ENCODE measurements at places on chromosomes 5 and 9. TPM values are rescaled to one million over a fixed set of nuclear protein-coding genes. Genes with fewer than 3 reads are reported as not detected.

The SLC34A1 gene
- not detected for total RNA-seq

The NCS1 gene
- 38.1 TPM for total RNA-seq

The SLC4A9 gene
- not detected for total RNA-seq

- H3K4me1 ChIP-seq, result no peaks in the 10 kb centered on the region
- no peak for DNase-seq
- no peak overlapping the region for H3K4me3 ChIP-seq
- no peaks in the 10 kb centered on the region for H3K27me3 ChIP-seq
- no peak overlapping the region for H3K27ac ChIP-seq
These were observed 25.6 kb downstream of the SLC31A1 start for GRCh38 chr9:113246928-113247327.

The MEGF10 gene
- total RNA-seq, result 36.5 TPM

- no peak overlapping the region for H3K27ac ChIP-seq
- peaks cover 7% of the 10 kb centered on the region for H3K36me3 ChIP-seq
- peaks cover 2% of the 10 kb centered on the region for H3K4me1 ChIP-seq
- DNase-seq, result peak; percentile 76
- peak overlapping the region; percentile 54 for H3K4me3 ChIP-seq
- H3K27me3 ChIP-seq, result no peaks in the 10 kb centered on the region
These were observed 138.4 kb downstream of the LHFPL2 start for GRCh38 chr5:78509884-78510769.

GRCh38 chr9:137392232-137393007 is 30.5 kb downstream of the EXD3 start:
- peaks cover 7% of the 10 kb centered on the region for H3K36me3 ChIP-seq
- no peaks in the 10 kb centered on the region for H3K4me1 ChIP-seq
- H3K4me3 ChIP-seq, result no peak overlapping the region
- no peak for DNase-seq
- no peak overlapping the region for H3K27ac ChIP-seq
- no peaks in the 10 kb centered on the region for H3K27me3 ChIP-seq

- no peak overlapping the region for H3K4me3 ChIP-seq
- no peak for DNase-seq
- H3K27me3 ChIP-seq, result no peaks in the 10 kb centered on the region
- H3K27ac ChIP-seq, result no peak overlapping the region
- H3K4me1 ChIP-seq, result no peaks in the 10 kb centered on the region
- no peaks in the 10 kb centered on the region for H3K36me3 ChIP-seq
These were observed 8.5 kb upstream of the C1QTNF3 start for GRCh38 chr5:34051374-34051980.

DNA sequence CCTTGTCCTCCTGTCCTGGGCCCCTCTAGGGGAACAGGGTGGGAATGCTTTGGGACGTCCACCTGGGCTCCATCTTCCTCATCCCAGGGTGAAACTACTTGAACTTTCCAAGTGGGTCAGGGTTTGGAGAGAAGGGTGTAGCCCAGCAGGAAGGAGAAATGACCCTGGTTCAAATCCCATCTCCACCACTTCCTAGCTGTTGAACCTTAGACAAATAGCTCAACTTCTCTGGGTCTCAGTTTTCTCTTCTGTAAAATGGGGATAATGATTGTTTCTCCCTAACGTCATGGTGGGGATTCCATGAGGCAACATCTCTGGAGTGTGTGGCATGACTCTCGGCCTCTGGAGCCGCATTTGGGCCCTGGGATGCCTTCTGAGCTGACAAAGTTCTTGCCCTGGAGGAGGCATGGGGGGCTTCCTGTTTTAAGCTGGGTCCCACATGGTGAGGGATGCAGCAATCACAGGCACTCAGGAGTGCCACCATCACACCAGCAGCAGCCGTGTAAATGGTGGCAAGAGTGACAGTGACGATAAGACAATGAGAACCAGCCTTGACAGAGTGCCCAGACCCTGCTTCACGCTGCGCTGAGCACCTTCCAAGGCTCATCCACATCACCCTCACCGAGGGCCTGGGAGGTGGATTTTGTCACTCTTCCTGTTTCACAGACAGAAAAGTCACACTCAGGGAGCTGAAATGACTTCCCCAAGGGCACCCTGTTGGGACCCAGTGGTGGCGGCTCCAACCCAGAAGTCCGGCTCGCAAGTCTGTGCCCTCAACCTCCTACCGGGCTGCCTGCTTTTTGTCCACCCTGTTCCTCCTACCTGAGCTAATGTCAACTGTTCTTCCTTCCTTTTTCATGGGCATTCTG is 69.5 kb upstream of the IER5L start:
- no peak overlapping the region for H3K4me3 ChIP-seq
- no peaks in the 10 kb centered on the region for H3K4me1 ChIP-seq
- no peak for DNase-seq
- H3K36me3 ChIP-seq, result no peaks in the 10 kb centered on the region
- no peak overlapping the region for H3K27ac ChIP-seq
- H3K27me3 ChIP-seq, result no peaks in the 10 kb centered on the region

GRCh38 chr5:94467346-94467953 is 151.0 kb downstream of the KIAA0825 start:
- no peaks in the 10 kb centered on the region for H3K36me3 ChIP-seq
- DNase-seq, result no peak
- no peak overlapping the region for H3K27ac ChIP-seq
- H3K4me3 ChIP-seq, result no peak overlapping the region
- no peaks in the 10 kb centered on the region for H3K27me3 ChIP-seq
- no peaks in the 10 kb centered on the region for H3K4me1 ChIP-seq

The CDKN2B gene
- 0.13 TPM for total RNA-seq

GRCh38 chr9:35506359-35506758 is 16.4 kb downstream of the RUSC2 start:
- H3K27me3 ChIP-seq, result no peaks in the 10 kb centered on the region
- H3K4me1 ChIP-seq, result peaks cover 3% of the 10 kb centered on the region
- no peaks in the 10 kb centered on the region for H3K36me3 ChIP-seq

The CTSV gene
- 82.2 TPM for total RNA-seq

- no peaks in the 10 kb centered on the region for H3K36me3 ChIP-seq
- no peaks in the 10 kb centered on the region for H3K27me3 ChIP-seq
- no peak overlapping the region for H3K27ac ChIP-seq
- H3K4me1 ChIP-seq, result no peaks in the 10 kb centered on the region
These were observed 36.1 kb downstream of the TMC1 start for GRCh38 chr9:72557549-72557948.

DNA sequence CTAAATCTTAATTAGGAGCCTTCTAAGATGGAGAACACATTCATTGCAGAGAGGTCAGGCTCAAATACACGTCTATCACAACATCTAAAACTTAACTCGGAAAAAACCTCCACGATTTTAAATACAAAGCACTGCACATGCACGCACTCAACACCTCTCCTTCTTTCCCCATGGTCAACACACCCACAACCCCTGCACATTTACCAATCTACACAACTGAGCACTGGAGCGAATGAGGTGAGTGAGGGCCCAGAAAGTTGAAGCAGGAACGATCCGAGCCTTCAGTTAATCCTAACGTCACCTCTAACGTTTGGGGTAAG is 278 bp upstream of the NIPSNAP3A start:
- DNase-seq, result no peak
- no peaks in the 10 kb centered on the region for H3K4me1 ChIP-seq
- H3K27me3 ChIP-seq, result no peaks in the 10 kb centered on the region
- H3K4me3 ChIP-seq, result peak overlapping the region; percentile 80

DNA sequence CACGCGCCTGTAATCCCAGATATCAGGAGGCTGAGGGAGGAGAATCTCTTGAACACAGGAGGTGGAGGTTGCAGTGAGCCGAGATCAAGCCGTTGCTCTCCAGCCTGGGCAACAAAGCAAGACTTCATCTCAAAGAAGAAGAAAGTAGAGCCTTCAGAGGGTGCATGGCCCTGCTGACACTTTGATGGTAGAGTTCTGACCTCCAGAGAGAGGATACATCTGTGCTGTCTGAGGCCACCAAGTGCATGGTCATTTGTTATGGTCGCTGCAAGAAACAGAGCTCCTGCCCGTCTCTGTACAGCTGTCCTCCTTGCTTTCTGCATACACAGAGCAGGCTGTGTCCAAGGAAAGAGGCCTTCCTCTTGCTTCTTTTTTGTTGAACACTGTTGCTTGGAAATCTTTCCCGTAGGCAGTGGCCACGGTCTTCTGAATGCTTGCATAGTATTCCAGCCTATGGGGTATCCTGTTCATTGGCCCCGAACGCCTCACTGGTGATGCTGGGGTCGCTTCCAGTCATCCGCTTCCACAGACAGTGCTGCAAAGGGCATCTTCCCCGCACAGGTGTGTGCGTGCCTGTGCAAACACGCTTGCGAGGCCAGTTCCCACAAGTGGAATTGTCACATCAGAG is 36.8 kb upstream of the UNC5A start:
- H3K36me3 ChIP-seq, result no peaks in the 10 kb centered on the region
- no peak overlapping the region for H3K4me3 ChIP-seq

DNA sequence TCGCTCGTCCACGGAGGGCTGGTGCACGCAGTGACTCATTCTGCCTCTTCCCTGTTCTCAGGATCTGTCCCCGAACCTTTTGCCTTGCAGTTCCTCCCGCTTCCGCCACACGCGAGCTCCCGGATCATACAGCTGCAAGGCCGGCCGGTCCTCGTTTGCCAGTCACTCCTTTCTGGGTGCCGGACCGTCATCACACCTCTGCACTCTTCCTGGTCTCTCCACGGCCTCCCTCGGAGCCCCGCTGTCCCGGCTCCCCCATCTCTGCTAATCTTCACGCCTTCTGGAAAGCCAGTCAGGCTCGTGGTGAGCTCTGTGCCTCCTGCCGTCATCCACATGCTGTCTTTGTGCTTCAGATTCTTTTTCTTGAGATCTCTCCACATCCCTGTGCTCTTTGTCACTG is 91.8 kb downstream of the STX17 start:
- H3K4me1 ChIP-seq, result no peaks in the 10 kb centered on the region
- no peak overlapping the region for H3K4me3 ChIP-seq
- no peaks in the 10 kb centered on the region for H3K27me3 ChIP-seq

DNA sequence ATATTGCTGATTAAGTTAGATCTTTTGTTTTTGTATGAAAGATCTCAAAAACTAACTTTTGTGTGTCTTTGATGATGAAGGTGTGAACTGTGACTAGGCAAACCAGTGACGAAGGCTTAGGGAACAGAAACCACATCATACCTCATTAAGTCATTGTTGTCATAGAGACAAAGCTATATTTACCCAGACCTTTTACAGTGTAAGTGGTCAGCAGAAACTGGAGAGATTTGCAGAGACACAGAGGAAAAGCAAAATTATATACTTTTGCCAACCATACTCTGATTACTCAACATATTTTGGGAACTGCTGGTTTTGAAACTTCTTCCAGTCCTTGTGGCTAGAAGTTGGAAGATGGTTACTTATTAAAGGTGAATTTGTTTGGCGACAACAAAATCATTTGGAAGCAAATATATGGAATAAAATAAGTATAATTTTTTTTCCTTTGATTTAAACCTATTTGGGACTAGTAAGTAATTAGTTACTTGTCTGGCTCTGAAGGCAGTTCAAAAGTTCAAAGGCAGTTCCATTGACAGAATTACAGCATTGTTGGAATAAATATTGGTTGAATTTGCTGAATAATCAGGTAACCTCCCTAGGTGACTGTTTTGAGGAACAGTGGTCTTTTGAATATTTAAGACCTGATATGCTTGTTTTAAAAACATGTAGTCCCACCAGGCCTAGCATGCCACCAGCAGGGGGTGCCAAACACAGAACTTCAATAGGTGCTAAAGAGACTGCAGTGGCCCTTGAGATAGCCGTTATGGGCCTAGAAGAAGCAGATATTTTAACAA is 103.8 kb downstream of the RPS23 start:
- no peaks in the 10 kb centered on the region for H3K27me3 ChIP-seq
- DNase-seq, result peak; percentile 73
- H3K27ac ChIP-seq, result no peak overlapping the region
- H3K36me3 ChIP-seq, result no peaks in the 10 kb centered on the region
- no peak overlapping the region for H3K4me3 ChIP-seq

The CTXN3 gene
- total RNA-seq, result not detected

The TENT4A gene
- 25.6 TPM for total RNA-seq

The TAF11L5 gene
- not detected for total RNA-seq

The ADGRV1 gene
- total RNA-seq, result 55.4 TPM

DNA sequence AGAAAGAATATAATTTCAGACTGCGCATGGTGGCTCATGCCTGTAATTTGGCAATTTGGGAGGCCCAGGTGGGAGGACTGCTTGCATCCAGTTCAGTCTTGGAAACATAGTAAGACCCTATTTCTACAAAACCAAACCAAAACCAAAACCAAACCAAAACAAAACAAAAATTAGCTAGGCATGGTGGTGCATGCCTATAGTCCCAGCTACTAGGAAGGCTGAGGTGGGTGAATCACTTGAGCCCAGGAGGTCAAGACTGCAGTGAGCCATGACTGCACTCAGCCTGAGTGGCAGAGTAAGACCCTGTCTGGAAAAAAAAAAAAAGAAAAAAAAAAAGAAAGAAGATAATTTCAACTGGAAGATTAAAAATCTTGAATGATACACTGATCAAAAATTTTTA is 137.0 kb upstream of the ACOT12 start:
- no peaks in the 10 kb centered on the region for H3K27me3 ChIP-seq
- no peaks in the 10 kb centered on the region for H3K4me1 ChIP-seq
- no peak for DNase-seq
- H3K4me3 ChIP-seq, result no peak overlapping the region
- no peak overlapping the region for H3K27ac ChIP-seq
- H3K36me3 ChIP-seq, result no peaks in the 10 kb centered on the region

DNA sequence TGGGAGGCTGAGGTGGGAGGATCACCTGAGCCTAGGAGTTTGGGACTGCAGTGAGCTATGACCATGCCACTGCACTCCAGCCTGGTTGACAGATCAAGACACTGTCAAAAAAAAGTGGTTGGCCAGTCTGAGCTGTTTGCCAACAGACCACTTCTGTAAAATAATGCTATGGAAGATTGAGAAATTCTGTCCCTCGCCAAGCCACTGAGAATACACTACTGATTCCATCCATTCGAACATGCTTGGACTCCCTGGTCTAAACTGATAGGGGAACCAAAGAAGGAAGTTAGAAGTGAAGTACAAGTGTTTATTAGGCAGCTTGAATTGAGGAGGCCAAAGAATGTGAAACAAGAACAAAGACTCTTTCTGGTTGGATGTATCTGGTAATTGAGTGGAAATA is 27.2 kb downstream of the ENC1 start:
- no peak overlapping the region for H3K4me3 ChIP-seq
- H3K36me3 ChIP-seq, result no peaks in the 10 kb centered on the region
- no peaks in the 10 kb centered on the region for H3K27me3 ChIP-seq

GRCh38 chr5:173742432-173742816 is 126.0 kb upstream of the BOD1 start:
- H3K4me3 ChIP-seq, result no peak overlapping the region
- no peak overlapping the region for H3K27ac ChIP-seq
- peaks cover 10% of the 10 kb centered on the region for H3K4me1 ChIP-seq
- no peaks in the 10 kb centered on the region for H3K27me3 ChIP-seq
- peaks cover 3% of the 10 kb centered on the region for H3K36me3 ChIP-seq

DNA sequence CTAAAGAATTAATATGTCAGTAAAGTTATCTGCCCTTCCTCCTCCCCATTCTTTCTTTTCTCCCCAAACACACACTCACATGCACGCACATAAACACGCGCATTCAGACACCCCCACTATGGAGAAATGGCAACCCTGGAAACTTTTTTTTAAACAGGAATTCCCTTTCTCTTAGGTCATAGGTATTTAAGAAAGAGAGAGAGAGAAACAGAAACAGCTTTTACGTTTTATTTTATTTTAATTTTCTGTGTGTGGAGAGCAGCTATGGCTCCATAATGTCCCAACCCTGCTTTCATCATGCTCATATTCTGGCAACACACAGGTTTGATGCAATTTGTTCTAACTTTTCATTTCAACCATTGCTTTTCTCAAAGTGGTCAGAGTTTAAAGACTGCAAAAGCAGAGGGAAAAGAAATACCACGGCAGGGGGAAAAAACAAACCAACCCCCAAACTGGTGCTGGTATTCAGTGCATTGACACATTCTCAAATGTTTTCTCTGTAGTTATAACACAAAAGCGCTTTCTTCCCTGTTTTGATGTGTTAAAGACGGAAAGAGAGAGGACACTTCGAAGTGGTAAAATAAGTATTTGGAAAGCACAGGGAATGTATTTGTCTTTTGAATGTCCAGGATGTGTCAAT is 126.0 kb upstream of the TMEM161B start:
- no peak for DNase-seq
- H3K27me3 ChIP-seq, result no peaks in the 10 kb centered on the region
- no peaks in the 10 kb centered on the region for H3K36me3 ChIP-seq
- peaks cover 19% of the 10 kb centered on the region for H3K4me1 ChIP-seq
- no peak overlapping the region for H3K4me3 ChIP-seq

All from H9 (cell line).